CD8-positive, alpha-beta T cell (primary cell): ENCODE measurements at places on chromosomes 2 and 18. TPM values are rescaled to one million over a fixed set of nuclear protein-coding genes. Genes with fewer than 3 reads are reported as not detected.

The CTLA4 gene
- 10.2 TPM for total RNA-seq

The STK39 gene
- 9.6 TPM for total RNA-seq

The PGAP1 gene
- 11.6 TPM for total RNA-seq

The FAP gene
- not detected for total RNA-seq

DNA sequence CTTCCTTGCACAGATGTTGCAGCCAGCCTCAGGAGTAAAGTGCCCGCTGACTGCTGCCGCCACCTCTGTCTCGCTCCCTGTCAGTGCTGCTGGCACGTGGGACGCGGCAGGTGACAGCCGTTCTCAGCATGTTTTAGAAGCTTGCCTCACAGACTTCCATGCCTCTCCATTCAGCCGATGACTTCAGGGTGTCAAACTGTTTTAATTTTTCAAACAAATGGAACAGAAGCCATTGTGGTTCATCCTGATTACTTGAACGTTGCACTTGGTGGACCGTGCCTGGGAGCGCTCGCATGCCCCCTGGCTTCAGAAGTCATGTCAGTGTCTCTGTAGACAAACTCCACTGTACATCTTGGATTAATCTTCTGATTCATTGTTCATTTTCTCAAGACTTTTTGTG, 62.7 kb upstream of the EML6 start:
- DNase-seq: no peak

- DNase-seq: no peak
Observed at GRCh38 chr2:158810731-158811460, 15.8 kb downstream of the DAPL1 start.

DNA sequence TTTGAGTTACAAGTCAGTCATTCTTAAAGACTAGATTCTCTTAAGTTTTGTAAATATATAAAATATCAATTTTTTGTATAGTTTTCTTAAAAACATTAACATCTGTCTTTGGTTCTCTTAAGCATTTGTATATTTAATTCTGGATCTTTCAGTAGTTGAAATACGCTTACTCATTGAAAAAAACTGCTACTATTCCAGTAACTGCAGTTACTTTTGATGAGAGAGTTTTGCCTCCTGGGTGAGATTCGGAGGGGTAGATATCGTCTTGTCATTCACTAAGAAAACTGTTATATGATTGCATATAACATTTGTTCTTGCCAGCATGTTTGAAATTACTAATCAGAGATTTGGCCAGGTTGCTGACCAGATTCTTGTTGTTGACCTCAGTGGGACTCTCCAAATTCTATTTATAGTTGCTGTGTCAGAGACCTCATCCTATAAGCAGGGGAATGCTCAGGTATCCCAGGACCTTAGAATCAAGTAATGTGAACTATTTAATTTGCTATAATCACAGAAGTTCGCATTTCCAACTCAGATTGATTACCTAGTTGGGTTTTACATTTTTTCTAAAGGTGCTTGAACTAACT, 7.9 kb downstream of the AGPS start:
- no peak for DNase-seq

DNA sequence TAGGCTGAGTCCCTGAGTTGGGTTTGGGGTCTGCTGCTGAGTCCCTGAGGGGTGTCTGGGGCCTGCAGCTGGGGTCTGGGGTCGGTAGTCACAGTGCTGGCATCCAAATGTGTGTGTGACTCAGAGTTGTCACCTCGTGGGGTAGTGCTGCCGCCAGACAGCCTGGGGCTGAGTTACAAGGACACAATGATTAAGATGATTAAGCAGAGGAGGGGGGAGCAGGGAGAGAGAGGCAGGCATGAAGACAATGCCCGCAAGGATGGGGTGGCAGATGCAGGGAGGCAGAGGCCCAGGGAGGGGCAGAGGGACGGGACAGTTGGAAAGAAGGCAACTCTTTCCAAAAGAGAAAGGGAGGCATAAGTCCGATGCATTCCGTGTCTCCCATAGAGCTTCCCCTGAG, 120.2 kb downstream of the CELF4 start:
- DNase-seq: no peak

DNA sequence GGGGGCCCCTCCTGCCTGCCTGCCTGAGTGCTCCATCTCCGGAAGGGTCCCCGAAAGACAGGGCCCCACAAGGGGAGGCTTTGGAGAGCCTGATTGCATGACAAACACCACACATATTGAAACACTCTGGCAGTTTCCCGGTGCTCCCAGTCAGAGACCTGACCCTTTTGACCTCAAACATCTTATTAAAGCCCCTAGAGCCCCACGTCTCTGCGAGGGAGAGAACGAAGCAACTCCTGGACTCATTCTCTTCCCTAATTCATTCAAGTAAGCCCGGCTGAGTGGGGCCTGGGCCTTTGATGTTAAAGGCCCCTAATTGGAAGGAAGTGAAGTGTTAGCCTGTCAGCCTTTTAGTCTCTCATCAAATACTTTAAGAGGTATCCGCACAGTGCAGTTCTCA, 335.6 kb downstream of the CYRIA start:
- DNase-seq: no peak

DNA sequence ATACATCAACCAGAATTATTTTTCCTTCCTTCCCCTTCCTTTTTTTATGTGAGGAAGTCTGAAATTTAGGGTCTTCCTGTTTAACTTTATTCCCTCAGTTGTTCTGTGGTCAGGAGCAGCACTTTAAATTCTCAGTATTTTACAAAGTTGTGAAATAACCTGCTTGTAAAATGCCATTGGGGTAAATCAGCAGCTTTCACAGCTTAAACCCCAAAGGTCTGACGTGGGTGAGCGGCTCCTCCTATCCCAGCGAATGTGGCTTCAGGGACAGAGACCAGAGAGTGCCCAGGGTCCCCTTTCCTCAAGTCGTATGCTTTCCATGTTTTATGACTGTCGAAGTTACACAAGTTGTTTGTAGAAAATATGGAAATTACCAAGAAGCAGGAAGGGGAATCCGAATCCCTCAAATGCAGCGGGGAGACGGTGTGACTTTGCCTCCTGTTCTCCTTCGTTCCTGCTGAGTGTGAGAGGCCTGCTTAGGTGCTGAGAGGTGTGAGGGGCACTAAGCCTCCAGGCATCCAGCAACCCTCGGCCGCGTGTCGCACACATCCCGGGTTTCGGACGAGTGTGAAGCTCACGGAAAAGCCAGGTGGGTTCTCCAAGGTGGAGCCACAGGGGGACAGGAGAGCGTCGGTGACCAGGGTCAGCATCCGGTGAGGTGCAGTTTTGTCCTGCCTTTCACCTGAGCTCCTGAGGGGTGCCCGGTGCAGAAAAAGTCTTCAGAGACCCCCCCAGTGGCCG, 10.8 kb upstream of the KCNG2 start:
- DNase-seq: no peak

The TSPYL6 gene
- total RNA-seq: not detected

The SP110 gene
- 58.1 TPM for total RNA-seq

GRCh38 chr2:223494942-223495341, 107.2 kb downstream of the SCG2 start:
- DNase-seq: no peak

DNA sequence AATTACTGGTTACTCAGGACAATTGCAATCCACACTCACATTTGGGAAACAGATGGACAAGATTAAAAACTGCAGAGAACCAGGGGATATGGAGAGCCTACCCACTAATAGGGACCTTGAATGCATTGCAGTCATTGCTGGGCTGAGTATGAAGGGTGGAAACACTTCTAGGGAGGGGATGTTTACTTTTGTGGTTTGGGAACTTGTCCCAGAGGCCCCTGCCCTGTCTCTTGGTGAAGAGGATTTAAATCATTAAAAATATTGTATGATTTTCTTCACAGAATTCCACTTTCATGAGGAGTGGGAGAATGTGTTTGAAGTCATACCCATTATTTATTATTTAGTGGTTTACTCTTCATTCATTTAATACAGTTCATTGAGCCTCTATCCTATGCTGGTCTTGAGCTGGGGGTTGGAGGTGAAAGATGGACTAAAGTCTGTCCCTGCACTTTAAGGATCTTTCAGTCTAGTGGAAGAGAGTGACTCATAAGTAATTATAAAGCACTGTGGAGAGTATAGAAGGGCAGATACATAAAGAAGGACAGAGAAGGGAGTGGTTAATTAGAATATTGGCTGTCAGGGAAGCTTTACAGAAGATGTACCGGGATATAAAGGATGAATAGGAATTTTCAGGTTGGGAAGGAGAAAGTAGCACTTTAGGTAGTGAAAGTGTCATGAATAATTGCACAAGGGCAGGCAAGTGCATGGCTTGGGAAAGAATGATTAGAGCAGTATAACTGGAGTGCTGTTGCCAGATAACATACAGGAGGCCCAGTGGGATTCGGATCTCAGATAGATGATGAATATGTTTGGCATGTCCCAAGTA, 313.4 kb downstream of the LPIN1 start:
- DNase-seq: no peak

The AQP12A gene
- not detected for total RNA-seq

- no peak for DNase-seq
Observed at GRCh38 chr2:18369760-18370159, 190.7 kb downstream of the RDH14 start.

GRCh38 chr2:205811387-205811786, 129.1 kb downstream of the NRP2 start:
- no peak for DNase-seq

- no peak for DNase-seq
Observed at GRCh38 chr18:54607213-54608027, 16.4 kb downstream of the DYNAP start.

DNA sequence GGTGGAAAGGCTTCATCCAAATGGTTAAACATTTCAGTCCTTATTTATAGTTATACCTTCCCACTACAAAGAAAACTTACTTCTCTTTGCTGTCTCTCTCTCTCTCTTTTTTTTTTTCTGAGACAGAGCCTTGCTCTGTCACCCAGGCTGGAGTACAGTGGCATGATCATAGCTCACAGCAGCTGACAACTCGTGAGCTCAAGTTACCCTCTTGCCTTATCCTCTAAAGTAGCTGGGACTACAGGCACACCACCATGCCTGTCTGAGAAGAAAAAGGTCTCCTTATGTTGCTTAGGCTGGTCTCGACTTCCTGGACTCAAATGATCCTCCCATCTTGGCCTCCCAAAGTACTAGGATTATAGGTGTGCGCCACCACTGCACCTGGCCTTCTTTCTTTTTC, 32.3 kb upstream of the OLA1 start:
- DNase-seq: no peak

DNA sequence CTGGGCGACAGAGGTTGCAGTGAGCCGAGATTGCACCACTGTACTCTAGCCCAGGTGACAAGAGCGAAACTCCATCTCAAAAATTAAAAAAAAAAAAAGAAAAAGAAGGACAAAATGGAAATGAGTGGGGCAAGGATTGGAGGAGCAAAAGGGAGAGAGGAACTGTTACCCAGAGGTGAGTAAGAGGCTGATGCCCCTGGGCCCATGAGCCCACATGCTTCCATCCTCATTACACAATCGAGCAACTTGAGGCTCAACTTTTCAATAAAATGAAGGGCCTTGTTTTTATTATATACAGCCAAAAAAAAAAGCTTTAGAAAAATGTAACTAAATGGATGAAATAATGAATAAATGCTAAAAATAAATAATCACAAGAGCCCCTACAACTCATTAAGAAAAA, 91.7 kb upstream of the YWHAQ start:
- no peak for DNase-seq

- DNase-seq: peak; percentile 83
Observed at GRCh38 chr2:44955593-44956392, 14.3 kb downstream of the SIX3 start.

The DCDC2C gene
- total RNA-seq: not detected

DNA sequence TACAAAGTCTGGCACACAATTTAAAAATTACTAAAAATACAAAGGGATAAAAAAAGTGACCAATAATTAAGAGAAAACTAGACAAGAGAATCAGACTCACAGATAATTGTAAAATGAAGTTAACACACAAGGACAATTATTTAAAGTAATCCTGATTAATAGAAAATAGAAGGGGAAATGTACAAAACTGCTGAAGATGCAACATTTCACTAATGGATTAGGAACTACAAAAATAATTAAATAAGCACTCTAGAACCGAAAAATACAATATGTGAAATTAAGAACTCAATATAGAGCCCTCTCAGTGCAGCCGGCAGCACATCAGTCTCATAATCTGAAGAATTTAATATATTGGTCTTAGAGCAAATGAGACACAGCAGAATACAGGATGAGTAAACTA, 24.6 kb downstream of the HYCC2 start:
- DNase-seq: no peak
